Heart left ventricle (tissue), 16 donors: ENCODE measurements at places on chromosomes 7 and 10.

DNA sequence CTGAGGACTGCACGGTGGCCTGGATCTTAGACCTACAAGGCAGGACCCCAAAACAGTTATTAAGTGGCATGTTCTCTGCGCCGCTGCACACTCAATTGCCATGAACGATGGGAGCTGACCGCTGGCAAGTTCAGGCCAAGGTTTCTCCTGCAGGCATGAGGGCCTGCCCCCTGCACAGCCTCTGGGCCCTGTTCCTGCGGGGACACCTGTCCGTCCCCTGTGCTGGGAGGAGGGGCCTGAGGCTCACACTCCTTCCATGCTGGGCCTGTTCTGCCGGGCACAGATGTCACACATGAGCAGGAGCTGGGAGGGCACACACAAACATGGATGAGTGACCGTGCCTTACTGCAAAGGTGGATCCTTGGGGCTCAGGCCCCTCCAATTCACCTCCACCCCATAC is 90.0 kb downstream of the PTPRN2 start:
- no peak for DNase-seq

- no peak for DNase-seq
Measured at GRCh38 chr7:10939237-10939910, 34.3 kb upstream of the PHF14 start.

DNA sequence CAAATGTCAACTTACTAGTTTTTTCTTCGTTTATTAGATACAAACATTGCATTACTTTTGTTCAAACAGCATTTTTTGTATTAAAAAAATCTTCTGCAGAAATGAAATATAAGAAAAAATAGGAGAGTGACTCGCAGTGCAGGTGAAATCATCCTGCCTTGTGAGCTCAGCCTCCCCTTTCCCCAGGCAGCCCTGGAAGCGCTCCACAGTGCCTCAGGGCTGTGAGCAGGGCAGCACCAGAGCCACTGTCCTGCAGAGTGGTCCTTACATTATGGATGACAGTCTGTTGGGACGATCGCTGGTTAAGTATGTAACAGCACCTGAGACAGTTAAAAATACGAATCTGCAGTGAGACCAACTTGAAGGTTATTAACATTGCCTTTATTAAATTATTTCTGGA is 695.4 kb upstream of the POM121L12 start:
- no peak for DNase-seq

- no peak for DNase-seq
Measured at GRCh38 chr10:107516349-107516748, 351.8 kb upstream of the SORCS1 start.

- DNase-seq, result no peak
Measured at GRCh38 chr10:124236816-124237215, 143.4 kb upstream of the CHST15 start.
